ENCODE measurements at places on chromosomes 2 and 18. TPM values are rescaled to one million over a fixed set of nuclear protein-coding genes. Genes with fewer than 3 reads are reported as not detected.

GAD1 gene
- not detected for total RNA-seq

DNA sequence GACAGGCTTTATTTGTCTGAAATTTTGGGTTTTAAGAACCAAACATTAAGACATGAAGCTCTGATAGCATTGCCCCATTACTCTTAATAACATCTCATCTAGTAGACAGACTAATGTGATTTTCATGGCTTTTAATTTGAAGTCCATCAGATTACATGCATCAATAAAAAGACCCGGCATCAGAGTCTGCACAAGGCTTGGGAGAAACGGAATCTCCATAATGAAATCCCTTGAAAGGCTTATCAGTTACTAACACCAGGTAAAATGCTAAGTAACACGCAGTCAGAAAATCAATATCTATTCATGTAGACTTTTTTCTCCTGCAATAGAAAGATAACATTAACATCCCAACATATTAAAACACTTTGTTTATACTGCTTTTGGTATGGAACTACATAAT, 1485.2 kb upstream of the DDX18 start:
- DNase-seq: no peak

DNA sequence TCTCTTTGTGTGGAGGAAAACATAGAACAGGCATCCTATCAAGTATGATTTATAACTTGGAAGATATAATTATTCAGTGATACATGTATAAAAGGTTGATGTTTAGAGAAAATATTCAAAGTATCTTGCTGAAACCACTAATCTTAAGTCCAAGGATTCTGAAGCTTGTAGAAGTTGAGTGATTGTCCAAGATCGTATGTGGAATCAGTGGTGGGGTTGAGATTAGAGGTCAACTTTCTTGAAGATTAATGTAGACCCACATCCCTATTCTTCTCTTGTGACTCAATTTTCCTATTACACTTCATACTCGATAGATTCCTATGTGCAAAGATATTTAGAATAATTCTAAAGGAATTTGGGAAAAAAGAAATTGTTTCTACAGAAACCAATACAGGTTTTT, 1565.9 kb upstream of the ACVR2A start:
- DNase-seq: no peak

DNA sequence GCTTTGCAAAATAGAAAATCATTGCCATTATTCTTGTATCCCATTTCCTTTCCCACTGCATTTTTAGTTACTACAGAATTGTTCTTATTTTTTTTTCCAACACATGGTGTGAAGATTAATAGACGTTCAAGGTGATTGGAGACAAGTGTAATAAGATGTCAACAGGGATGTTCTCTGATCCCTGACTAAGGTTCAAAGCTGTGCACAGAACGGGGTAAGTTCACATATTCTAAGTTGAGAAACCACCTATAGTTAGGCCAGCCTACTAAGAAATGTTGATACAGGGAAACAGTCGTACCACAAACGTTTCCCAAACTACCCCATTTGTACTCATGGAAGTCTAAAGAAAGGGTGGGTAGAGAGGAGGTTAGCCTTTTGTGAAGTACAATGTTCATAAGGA, 6.4 kb upstream of the TMEM17 start:
- no peak for DNase-seq

GRCh38 chr2:61244694-61245093, 82.7 kb downstream of the C2orf74 start:
- no peak for DNase-seq

ACADL gene
- 4.9 TPM for total RNA-seq

DNA sequence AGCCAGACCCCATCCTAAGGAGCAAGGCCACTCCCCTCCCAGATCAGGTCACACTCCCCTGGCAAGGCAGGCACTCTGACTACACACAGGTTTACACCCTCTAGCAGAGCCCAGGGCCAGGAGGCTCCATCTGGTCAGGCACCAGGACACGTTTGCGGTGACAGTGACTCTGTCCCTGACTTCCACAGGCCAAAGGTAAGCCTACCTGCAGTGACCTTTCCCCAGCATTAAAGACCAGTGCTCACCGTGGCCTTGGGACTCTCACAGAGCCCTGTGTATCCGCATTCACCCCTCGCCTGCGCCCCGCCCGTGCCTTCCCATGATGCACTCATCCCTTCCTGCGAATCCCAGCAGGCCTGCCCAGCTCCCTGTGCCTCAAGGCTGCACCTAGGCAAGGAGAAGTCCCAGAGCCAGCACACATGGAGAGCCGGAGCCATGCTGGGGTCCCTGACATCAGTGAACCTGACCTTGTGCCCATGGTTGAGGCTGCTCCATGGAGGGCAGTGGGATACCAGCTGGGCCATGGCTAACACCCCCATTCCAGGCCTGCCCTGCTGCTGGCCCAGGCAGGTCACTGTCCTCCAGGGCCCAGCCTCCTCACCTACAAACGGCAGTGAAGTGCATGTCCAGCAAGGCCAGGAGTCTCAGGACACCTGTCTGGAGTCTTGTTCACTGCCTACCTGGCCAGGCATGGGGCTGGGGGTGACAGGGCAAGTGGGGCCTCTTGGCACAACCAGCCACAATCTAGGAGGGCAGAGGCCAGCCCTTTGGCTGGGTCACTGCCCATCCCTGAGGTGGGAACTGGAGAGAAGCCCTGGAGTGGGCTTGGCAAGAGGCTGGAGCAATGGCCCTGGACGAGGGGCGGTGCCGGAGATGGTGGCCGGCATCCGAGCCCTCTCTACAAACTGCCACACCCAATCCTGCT, 3.0 kb downstream of the NEURL3 start:
- DNase-seq: no peak

DNA sequence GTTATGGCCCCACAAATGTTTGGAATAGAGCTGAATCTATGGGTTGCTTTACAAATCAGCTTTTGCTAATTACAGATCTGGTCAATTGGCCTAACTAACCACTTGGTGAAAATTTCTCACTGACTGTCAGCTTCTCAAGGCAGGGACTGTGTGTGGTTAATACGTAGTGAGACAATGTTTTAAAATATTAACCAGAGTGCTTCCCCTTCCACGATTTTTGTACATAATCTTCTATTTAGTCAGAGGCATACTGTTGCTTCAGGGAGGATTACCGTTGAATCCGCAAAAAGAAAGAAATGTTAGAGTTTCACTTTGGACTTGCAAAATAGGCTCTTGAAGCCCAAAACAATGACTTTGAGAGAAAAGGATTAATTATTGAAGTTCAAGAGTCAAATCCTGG, 14.9 kb upstream of the KCNS3 start:
- DNase-seq: no peak

ITSN2 gene
- total RNA-seq: 66.5 TPM

- DNase-seq: no peak
Observed at GRCh38 chr18:41660654-41661053, 294.4 kb upstream of the PIK3C3 start.

RAB11FIP5 gene
- 20.1 TPM for total RNA-seq

PTPRN gene
- total RNA-seq: 2.8 TPM

GRCh38 chr2:231940795-231941194, 14.6 kb upstream of the NPPC start:
- peak; percentile 22 for DNase-seq

DNA sequence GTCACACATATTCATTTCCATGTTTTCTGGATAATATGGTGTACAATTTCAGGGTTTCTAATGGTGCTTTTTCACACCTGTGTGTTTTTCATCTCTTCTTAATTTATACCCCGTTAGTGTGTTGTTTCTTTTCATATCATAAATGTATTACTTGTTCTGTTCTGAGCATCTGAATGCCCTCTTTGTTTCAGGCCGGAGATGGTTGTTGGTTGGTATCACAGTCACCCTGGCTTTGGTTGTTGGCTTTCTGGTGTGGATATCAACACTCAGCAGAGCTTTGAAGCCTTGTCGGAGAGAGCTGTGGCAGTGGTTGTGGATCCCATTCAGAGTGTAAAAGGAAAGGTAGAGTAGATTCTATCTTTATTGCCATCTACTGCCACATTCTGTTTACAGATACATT, 45.1 kb upstream of the TBR1 start:
- DNase-seq: peak; percentile 4

- DNase-seq: no peak
Observed at GRCh38 chr2:222869252-222869560, 8.4 kb downstream of the ACSL3 start.

GRCh38 chr2:205796805-205797313, 114.6 kb downstream of the NRP2 start:
- no peak for DNase-seq

HMSD gene
- not detected for total RNA-seq

- no peak for DNase-seq
Observed at GRCh38 chr18:56891116-56891515, 240.0 kb downstream of the WDR7 start.

CAPN14 gene
- total RNA-seq: not detected

DNA sequence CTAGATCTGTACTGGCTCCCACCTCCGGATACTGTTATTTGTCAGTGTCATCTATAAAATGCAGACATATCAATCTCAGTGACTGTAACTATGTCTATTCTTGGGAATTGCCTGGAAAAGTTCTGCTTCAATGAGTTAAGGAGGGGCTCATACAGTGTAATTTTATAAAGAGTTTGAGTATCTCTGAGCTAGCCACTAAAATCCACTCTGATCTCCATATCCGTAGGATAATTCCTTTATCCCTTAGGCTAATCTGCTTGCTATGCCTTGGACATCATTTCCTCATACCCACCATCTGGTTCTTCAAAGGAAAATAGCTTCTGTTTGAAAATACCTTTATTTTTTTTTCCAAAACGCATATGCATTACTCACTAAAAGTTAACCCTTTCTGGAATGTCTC, 863.2 kb downstream of the SUCLG1 start:
- no peak for DNase-seq

GRCh38 chr2:236899146-236899545, 186.5 kb upstream of the COPS8 start:
- no peak for DNase-seq

DSEL gene
- total RNA-seq: 3.5 TPM

HOXD12 gene
- not detected for total RNA-seq

DNA sequence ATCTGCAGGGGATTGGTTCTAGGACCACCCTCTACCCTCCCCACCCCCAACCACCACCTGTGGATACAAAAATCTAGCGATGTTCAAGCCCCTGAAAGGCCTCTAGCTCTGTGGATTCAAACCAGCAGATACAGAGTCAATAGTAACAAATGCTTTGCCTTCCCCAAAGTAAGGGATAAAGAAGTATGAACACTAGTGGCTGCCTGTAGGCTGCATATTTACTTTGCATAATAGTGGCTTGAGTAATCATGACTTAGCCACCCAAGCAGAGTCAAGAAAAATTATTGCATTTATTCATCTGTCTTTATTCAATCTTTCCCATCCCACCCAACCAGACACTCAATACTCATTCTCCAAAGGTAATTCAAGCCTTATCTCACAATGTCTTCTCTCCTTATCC, 43.8 kb downstream of the SOCS6 start:
- no peak for DNase-seq

GRCh38 chr2:30363406-30363805, 83.6 kb upstream of the LCLAT1 start:
- no peak for DNase-seq

- no peak for DNase-seq
Observed at GRCh38 chr2:159156834-159157233, 129.7 kb downstream of the WDSUB1 start.

GRCh38 chr2:6578416-6578815, 287.3 kb downstream of the CMPK2 start:
- no peak for DNase-seq

DNA sequence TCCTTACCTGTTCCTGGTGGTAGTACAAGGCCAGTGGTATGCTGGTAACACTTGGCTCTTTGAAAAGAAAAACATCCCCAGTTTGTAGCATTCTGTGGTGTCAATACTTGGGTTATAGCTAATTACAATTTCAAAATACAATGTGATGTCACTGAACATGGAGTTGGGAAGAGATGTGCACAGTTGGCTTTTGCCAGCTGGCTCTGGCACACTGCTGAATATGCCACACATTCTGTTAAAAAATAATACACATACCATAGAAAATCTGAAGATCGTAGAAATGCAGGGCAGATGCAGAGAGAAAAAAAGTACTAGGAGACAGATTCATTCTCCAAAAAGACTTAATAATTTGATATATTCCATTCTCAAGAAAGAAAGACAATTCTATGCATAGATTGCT, 101.5 kb downstream of the TACR1 start:
- DNase-seq: no peak

DNA sequence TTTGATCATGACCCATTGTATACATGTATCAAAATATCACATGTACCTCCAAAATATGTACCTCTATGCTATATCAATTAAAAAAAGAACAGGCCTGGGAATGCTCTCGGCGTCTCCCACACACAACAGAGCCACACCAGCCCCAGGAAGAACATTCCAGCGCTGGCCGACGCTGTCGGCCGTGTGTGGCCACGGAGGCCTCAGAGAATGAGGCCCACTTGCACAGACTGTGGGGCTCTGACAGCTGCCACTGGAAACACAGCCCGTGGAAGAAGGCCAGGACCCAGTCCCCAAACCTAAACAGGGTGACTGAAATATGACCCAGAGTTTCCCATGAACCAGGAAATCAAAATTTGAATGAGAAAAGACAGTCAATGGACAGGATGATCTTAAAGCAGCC, 69.7 kb downstream of the EIPR1 start:
- no peak for DNase-seq

KRCC1 gene
- total RNA-seq: 28.1 TPM

FLACC1 gene
- 1.8 TPM for total RNA-seq

GRCh38 chr18:48920408-48921038, 30.2 kb downstream of the SMAD7 start:
- DNase-seq: peak; percentile 12

DNA sequence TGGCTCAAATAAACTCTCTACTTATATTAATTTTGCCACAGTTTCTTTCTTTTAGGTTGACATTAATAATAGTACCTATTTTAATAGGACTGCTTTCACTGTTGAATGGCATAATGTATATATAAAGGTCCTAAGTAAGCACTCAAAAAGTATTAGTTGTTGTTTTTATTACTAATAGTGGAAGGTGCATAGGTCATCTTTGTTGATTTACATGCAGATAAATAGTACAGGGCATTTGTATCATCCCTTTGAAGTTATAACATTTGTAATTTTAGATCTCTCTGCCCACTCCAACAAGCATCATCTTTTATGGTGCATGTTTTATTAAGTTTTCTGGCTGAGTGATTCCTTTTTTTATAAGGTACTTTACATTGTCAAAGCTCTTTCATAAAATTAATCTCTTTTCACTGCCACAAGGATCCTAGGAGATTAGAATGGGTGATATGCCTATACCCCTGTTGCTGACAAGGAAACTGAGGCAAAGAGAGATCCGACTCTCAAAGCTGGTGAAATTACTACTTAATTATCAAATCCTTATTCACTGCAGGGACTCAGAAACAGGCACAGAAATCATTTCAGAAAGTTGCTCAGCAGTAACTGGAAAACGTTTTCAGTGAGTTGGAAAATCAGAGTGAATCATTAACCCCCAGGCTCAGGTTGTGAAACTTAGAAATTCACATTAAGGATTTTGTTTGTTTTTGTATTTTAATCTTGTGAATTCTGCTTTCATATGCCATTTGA, 299.6 kb downstream of the AGPS start:
- peak; percentile 63 for DNase-seq

DNA sequence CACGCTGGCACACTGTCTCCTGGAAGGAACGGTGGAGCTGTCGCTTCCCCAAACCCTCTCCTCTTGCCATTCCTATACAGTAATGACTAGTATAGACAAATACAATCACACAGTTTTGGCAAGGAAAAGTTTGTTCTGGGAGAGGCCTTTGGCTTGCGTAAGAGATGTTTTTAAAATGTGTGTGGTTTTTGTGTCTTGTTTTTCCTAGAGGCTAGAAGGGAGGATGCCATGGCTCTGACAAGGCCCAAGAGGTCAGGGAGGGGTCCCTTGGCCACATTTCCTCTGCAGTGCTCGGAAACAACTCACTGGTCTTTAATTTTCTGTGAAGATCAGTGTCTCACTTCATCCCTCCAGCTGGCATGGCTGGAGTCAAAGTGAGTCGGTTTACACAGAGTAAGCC, 195.9 kb downstream of the SH3RF3 start:
- peak; percentile 46 for DNase-seq

- peak; percentile 88 for DNase-seq
Observed at GRCh38 chr2:105337122-105338019, at the start of gene C2orf49. C2orf49 (plus strand) TSS chr2:105337540; CDS start chr2:105337588, 48 bp downstream.
